HFFc6 (cell line): ENCODE measurements at places on chromosomes 4 and X. TPM values are rescaled to one million over a fixed set of nuclear protein-coding genes. Genes with fewer than 3 reads are reported as not detected.

DNA sequence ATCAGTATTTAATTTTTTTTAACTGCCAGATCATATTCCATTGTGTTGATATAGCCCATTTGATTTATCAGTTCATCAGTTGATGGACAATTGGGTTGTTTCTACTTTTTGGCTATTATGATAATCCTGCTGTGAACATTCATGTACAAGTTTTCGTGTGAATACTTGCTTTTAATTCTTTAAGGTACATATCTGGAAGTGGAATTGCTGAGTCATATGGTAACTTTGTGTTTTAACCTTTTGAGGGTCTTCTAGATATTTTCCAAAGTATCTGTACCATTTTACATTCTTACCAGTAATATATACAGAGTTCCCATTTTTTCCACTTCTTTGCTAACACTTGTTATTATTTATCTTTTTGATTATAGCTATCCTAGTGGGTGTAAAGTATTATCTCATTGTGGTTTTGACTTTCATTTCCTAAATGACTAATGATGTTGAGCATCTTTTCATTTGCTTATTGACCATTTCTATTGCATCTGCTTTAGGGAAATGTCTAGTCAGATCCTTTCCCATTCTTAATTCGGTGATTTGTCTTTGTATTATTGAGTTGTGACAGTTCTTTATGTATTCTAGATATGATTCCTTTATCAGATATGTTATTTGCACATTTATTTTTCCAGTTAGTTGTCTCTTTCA, 75.2 kb upstream of the NUDT6 start:
- no peak for DNase-seq
- no peak overlapping the region for H3K4me3 ChIP-seq
- H3K27me3 ChIP-seq = no peaks in the 10 kb centered on the region; the same call in 1 of the 2 replicates
- no peak overlapping the region for H3K27ac ChIP-seq
- peaks cover 11% of the 10 kb centered on the region for H3K4me1 ChIP-seq

GRCh38 chr4:75255261-75255660, 258.9 kb downstream of the RCHY1 start:
- peaks cover 6% of the 10 kb centered on the region; the same call in 1 of the 2 replicates for H3K36me3 ChIP-seq
- H3K27me3 ChIP-seq = peaks cover 1% of the 10 kb centered on the region; the same call in 1 of the 2 replicates
- H3K27ac ChIP-seq = no peak overlapping the region
- H3K4me3 ChIP-seq = no peak overlapping the region
- DNase-seq = no peak
- no peaks in the 10 kb centered on the region for H3K4me1 ChIP-seq

DNA sequence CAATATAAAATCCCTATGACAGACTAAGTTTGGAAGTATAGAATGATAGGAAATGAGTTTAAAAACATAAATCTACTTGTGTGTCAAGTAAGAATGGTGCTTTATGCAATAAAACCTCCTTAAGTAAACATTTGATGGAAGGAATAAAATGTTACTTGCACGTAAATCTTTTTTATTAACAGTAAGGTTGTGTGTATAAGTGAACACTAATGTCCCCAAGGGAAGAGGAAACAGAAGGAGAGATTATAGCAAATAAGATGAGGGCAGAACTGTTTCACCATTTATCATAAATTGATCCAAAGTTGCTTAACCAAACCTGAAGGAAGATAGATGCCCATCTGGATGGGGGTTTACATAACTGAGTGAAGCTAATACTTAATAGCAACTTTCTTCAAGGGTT, 86.8 kb downstream of the FRMPD4 start:
- H3K36me3 ChIP-seq = peaks cover 12% of the 10 kb centered on the region; the same call in 1 of the 2 replicates
- H3K27me3 ChIP-seq = peaks cover 3% of the 10 kb centered on the region; the same call in 1 of the 2 replicates
- no peak overlapping the region for H3K27ac ChIP-seq
- H3K4me3 ChIP-seq = no peak overlapping the region
- peaks cover 20% of the 10 kb centered on the region for H3K4me1 ChIP-seq
- no peak for DNase-seq

FGB gene
- total RNA-seq = not detected in 3 replicates

DNA sequence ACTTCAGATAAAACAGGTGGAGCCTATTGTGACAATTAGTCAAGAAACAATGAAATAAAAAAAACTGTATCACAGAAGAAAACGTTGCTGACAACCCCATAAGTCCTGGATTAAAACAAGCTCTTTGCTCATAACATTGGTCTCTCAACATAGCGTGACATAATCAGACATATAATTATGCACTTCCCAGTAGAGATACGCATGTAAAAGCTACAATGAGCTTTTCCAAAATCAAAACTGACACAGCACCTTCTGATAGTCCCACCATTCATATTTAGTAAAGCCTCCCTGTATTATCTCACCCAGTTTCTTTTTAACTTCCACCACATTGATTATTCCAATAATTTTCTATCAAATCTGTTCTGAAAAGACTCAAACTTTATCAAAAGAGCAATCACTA, 372.1 kb upstream of the SMIM31 start:
- DNase-seq = no peak
- no peaks in the 10 kb centered on the region for H3K36me3 ChIP-seq
- H3K4me3 ChIP-seq = no peak overlapping the region
- H3K27ac ChIP-seq = no peak overlapping the region

GRCh38 chrX:9884031-9884779, 83.0 kb upstream of the CLDN34 start:
- H3K27me3 ChIP-seq = peaks cover 3% of the 10 kb centered on the region
- DNase-seq = no peak
- H3K4me1 ChIP-seq = peaks cover 12% of the 10 kb centered on the region
- H3K4me3 ChIP-seq = no peak overlapping the region
- H3K27ac ChIP-seq = no peak overlapping the region
